ENCODE measurements at places on chromosomes 7 and 10.

- no peak for DNase-seq
Observed at GRCh38 chr7:30931929-30932540, 20.4 kb downstream of the AQP1 start.

DNA sequence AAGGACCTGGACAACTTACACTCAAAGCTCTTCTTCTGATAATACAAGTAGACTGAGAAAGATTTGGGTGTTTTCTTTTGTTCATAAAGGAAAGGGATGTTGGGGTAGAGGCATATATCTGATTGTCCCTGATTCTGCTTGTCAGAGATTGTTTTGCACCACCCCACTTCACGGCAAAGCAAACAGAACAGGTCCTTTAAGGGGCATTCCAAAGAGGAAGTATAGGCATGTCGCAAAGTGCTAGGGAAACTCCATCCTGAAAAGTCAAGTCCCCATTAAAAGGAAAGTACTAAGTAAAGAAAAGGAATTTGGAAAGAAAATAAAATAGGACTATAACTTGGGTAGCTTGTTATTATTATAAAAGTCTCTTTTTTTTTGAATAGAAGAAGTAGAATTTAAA, 233.0 kb downstream of the DNAJB9 start:
- no peak for DNase-seq

DNA sequence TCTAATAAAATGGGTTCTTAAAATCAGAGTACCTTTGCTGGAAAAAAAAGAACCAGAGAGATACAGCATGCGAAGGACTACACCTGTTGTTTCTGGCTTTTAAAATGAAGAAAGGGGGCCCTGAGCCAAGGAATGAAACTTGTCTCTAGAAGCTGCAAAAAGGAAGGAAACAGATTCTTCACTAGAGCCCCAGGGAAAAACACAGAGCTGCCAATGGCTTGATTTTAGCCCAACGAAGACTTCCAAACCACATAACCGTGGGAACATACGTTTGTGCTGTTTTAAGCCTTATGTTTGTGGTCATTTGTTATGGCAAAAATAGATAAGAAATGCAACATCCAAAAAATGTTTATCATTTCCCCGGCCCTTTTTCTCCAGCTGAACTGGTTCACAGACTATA, 780.0 kb downstream of the SORCS1 start:
- no peak for DNase-seq

DNA sequence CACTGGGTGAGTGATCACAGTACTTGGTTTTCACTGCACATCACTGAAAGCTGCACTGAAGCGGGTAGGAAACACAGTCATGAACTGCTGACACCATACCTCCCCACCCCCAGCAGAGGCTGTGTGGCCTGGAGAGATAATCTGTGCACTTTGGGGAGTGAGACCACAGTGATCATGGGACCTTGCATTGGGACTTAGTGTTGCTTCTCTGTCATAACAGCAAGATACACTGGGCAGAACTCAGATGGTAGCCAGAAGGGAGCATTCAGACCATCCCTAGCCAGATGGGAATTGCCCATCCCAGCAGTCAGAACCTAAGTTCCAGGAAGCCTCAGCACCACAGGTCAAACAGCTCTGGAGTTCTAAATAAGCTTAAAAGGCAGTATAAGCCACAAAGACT, 346.4 kb upstream of the TMEM229A start:
- DNase-seq = no peak

- no peak for DNase-seq
Observed at GRCh38 chr7:40498924-40499510, 364.2 kb downstream of the SUGCT start.

All from T-helper 17 cell (primary cell).